ENCODE measurements at places on chromosomes 5 and 9.
A peak's percentile ranks its signal among the peaks of the same experiment; 100 is the strongest.

DNA sequence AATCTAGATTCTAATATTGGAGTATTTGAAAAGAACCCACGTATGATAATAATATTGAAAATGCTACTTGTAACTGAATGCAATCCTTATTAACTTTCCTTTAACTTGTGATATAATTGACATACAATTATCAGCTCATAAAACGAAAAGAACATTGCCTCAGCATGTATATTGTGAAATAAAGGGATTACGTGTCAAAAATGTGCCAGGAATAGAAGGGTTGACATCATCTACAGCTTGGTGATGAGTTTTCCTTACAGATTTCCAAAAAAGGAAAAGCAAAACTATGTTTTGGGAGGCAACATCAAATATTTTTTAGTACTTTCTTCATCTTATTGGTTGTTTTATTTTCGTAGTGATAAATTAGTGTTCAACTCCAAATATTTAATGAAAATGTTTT lies 266.0 kb upstream of the PTGER4 start:
- peak; percentile 72 for DNase-seq

- DNase-seq: peak; percentile 74
These were observed 109.3 kb upstream of the CPEB4 start for GRCh38 chr5:173778784-173779304.

- DNase-seq: no peak
These were observed 100.4 kb upstream of the SAP30L start for GRCh38 chr5:154345255-154345952.

DNA sequence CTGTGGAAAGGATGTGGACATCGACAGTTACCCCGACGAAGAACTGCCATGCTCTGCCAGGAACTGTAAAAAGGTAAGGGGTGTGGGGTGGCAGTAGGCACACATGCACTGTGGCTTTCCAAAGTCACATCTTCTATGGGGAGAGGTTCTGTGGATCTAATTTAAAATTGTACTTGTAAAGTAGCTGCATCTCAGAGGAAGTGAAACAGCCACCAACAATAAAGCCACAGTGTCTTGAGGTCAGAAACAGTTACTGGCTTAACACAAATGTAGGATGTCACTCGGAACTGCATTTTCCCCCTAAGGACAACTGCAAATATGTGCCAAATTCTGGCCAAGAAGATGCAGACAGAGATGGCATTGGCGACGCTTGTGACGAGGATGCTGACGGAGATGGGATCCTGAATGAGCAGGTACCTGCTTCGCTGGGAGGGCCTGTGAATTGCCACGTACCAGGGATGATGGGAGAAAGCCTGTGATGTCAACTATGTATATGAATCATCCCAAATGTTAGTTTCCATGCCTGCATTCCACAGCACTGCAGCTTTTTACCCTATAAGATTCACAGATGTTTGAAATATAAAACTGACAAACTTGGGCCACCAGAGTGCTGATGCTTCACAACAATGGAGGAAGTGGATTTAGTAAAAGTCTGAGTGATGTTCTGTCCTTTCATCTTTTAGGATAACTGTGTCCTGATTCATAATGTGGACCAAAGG lies 35.3 kb downstream of the THBS4 start:
- DNase-seq: peak; percentile 13

DNA sequence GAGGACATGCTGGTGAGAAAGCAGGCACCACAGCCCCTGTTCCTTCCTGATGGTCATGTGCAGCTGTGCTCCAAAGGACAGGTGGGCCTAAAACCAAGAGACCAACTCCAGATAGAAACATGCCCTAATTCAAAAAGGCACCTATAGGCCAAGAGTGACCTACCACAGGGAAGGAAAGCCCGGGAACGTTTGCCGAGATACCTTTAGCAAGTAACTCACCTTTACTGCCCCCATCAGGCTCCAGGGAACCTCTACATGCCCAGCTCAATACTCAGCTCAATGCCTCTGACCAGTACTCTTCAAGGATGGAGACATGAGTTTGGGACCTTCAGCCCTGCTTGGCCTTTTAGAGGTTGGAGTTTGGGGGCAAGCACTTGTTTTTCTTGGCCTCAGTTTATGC lies 172.8 kb upstream of the FSTL4 start:
- DNase-seq: no peak

GRCh38 chr5:97840643-97841042 lies 657.6 kb upstream of the RIOK2 start:
- DNase-seq: no peak

GRCh38 chr9:6219040-6219439 lies 3.4 kb downstream of the IL33 start:
- DNase-seq: no peak

- DNase-seq: no peak
These were observed 10.4 kb downstream of the SMIM3 start for GRCh38 chr5:150788977-150789376.
